ENCODE measurements at places on chromosomes 12 and 14.

DNA sequence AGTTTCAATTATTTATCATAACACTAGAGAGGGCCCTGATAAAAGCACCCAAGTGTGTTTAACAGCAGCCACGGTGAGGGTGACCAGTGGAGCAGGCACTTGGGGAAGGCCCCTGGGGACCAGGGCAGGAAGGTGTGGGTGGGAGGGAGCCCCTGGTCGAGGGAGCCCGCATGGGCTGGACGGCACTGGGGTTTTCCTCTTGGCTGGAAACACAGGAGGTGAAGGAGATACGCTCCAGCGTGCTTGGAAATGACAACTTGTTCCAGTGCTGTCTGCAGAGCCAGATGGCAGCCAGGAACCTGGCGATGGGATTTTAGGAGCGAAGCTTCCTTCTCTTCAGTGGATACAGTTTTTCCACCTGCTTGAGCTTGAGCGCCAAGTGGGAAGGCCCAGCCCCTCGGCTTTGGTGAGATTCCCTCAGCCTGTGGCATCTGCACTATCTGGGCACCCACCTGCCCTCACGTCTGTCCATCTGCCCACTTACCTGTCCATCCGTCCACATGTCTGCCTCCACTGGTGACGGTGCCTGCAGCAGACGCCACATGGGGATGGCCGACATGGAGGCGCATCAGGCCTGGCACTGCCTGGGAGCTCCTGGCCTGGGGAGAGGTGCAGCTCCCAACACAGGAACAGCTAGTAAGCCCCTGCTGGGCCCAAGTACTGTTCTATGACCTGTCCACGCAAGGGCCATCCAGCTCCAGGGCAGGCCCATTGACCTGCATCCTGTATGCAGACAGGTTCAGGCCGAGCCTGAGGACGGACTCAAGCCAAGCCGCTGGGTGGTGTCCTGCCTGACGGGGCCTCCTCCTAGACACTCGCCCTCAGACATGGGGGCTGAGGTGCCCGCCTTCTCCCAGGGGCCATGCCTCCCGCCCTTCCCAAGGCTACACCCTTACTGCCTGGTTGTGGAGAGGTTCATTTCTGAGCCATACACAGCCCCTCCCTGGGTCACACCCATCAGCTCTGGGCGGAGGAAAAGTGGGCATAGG is 192.2 kb upstream of the C14orf180 start:
- DNase-seq, result no peak

DNA sequence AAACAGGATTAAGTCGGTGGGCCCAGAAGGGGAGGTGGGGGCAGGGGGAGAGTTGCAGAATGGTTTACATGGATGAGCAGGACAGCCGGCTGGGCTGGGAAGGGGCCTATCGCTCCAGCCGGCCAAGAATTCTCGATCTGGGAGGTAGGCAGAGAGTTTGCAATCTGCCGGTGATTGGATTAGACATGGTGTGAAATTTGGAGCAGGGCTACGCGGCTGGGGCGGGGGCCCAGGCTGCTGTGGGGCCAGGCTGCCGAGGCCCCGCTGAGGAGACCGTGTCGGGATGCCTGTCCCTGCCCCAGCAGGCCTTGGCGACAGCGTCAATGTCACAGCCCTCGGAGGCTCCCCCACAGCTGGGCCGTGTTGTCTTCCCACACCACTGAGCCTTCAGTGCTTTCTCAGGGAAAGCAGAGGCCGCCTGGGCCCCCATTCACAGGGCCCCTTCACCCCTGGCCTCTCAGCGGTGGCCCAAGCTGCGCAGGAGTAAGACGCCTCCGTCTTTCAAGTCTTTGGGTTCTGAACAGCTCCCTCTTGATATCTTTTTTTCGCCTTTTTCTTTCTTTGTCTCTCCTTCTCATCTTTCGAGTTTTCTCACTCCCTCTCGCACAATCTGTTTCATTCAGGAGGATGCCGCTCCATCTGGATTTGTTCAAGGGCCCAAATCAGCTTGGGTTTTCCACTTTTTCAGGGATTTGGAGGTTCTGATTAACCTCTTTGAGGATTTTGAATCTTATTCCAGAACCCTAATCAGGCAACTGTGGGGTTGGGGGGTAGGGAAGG is 117.5 kb upstream of the PARP11 start:
- DNase-seq, result no peak

- DNase-seq, result no peak
These were observed 22.7 kb upstream of the PRIMA1 start for GRCh38 chr14:93811020-93811419.

DNA sequence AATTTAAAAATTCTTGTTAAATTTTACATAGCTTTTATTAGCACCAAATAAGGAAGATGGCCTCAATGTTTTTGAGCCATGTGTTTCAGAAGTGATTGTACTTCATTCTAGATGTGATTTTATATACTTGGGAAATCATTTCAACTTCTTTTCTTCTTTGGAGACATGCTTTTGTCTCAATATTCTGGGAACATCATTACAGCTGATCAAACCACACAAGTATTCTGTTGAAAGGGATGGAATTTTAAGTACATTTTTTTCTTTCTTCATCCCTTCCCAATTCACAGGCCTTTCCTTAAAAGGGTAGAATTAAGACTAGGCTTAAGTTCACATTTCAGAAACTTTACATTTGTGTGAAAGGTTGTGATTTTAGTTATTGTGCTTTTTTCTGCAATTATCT is 66.4 kb downstream of the PAPOLA start:
- no peak for DNase-seq

DNA sequence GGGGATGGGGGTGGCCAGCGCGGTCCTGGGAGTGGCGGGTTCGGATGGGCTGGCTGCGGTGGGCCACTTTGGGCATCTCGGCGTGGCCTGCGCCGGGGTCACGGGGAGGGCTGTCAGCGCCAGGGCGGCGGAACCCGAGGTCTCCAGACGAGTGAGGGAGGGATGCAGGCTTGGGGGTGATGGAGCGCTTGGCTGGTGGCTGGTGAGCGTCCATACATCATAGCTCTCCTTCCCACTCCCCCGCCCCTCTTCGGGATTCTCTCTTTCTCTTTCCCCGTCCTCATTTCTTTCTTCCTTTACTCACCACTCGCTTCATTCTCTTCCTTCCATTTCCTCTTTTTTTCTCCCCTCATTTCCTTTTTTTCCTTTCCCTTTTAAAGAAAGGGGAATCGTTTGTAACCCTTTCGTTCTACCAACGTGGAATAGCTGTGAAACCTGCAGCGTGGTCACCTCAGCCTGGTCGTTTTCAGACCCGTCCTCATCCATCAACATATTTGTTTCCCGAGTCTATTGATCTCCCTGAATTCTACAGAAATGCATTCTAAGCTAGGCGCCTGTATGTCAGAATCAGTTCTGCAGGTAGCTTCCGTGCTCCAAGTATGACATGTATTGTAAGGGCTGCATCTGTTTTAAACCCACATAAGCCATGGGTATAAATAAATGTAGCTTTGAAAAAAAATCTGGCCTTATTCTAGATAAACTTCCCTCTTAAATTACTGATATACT is 260.3 kb upstream of the E2F7 start:
- DNase-seq, result no peak

DNA sequence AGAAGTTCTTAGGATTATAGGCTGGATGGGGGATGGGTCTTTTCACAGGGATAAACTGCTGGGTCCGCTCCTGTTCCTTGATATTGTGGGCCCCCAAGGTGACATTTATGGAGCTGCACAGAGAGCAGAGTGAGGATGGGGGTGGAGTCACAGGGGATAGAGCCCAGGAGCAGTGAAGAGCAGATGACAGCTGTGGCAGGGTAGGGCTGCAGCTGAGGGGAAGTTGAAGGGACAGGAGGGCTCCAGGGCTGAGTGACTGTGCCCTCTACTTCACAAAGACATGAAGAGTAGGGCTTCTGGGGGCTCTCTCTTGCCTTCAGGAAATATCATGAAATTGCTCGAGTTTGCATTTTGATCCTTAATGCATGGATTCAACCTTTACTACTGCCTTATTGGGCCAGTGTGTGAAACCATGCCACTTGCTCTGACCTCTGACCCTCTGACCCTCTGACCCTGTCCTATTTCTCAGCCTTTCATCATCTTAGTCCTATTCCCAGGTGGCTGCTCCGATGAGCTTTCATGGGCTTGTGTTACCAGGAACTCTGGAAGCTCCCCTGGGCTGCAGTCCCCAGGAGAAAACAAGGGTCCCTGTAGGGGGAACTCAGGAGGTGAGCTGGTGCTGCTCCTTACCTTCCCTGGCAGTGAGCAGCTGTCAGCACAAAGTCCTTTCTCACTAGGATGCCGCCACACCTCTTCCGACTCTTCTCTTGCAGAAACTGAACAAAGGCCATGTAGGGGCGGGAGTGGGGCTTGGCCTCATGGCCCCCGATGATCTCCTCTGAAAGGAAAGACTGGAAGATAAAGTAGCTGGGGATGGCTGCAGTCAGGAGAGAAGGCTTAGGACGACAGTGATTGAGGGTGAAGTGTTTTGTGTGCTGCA is 1.6 kb downstream of the GZMH start:
- DNase-seq, result no peak

- DNase-seq, result no peak
These were observed 24.9 kb upstream of the PRKAB1 start for GRCh38 chr12:119642986-119643385.

DNA sequence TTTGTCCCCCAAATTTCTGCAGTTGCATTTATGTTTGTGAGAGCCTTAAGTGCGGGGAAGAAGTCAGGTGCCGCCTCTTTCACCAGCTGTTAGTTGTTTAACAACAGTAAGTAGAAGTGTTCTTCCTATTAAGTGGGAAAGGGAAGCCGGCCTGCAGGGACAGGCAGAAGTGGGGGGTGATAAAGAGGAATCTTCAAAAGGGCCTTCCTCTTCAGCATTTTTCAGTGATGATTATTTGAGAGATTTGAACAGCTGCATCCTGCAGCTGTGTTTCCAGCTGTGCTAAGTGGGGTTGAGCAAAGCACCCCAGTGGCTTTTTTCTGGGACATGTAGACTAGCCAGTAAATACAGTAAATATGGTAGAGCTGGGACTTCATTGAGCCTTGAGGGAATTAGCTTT is 32.1 kb upstream of the SLC38A1 start:
- no peak for DNase-seq

- DNase-seq, result no peak
These were observed 49.4 kb downstream of the PROX2 start for GRCh38 chr14:74826574-74826973.

GRCh38 chr12:7557227-7557626 is 53.6 kb upstream of the CD163 start:
- no peak for DNase-seq

GRCh38 chr12:44848703-44849085 is 27.4 kb downstream of the NELL2 start:
- DNase-seq, result no peak

All from hippocampal formation (tissue), 2 donors.